ENCODE measurements at places on chromosomes 12 and 14.
A peak's percentile ranks its signal among the peaks of the same experiment; 100 is the strongest.

- DNase-seq: peak; percentile 9
Observed at GRCh38 chr14:97713023-97713422, 915.8 kb downstream of the VRK1 start.

- DNase-seq: no peak
Observed at GRCh38 chr12:66196806-66197205, 7.8 kb downstream of the IRAK3 start.

GRCh38 chr12:41407232-41407799 lies 219.2 kb downstream of the PDZRN4 start:
- no peak for DNase-seq

GRCh38 chr14:94682061-94682516 lies 69.9 kb downstream of the SERPINA3 start:
- no peak for DNase-seq

- peak; percentile 75 for DNase-seq
Observed at GRCh38 chr12:68483592-68484383, 126.9 kb upstream of the RAP1B start.

- DNase-seq: no peak
Observed at GRCh38 chr12:131980263-131980662, 30.5 kb downstream of the EP400 start.

GRCh38 chr14:91250912-91251311 lies 6.4 kb upstream of the GPR68 start:
- DNase-seq: peak; percentile 51

GRCh38 chr14:61456720-61457119 lies 135.3 kb downstream of the PRKCH start:
- peak; percentile 73 for DNase-seq

GRCh38 chr12:50524621-50525020 lies 19.8 kb downstream of the DIP2B start:
- no peak for DNase-seq

- DNase-seq: no peak
Observed at GRCh38 chr14:67510836-67511235, 22.3 kb upstream of the PLEKHH1 start.

GRCh38 chr12:55704824-55705718 lies 2.6 kb downstream of the ITGA7 start:
- DNase-seq: no peak

- DNase-seq: no peak
Observed at GRCh38 chr12:29807129-29807528, 23.4 kb upstream of the TMTC1 start.

Measured in fibroblast of upper back skin (primary cell).